ENCODE measurements at places on chromosomes 16 and 17. TPM values are rescaled to one million over a fixed set of nuclear protein-coding genes. Genes with fewer than 3 reads are reported as not detected.

KRT23 gene
- not detected for total RNA-seq

CES3 gene
- total RNA-seq, result 0.16 TPM

NDE1 gene
- 128 TPM for total RNA-seq

CLN3 gene
- 79.6 TPM for total RNA-seq

CD7 gene
- 66.9 TPM for total RNA-seq

PROCA1 gene
- total RNA-seq, result 17.3 TPM

GNGT2 gene
- 4.7 TPM for total RNA-seq

CACNG3 gene
- total RNA-seq, result not detected

NME3 gene
- total RNA-seq, result 70.6 TPM

SLC16A13 gene
- total RNA-seq, result 14.7 TPM

PRSS33 gene
- total RNA-seq, result not detected

SPN gene
- 91.8 TPM for total RNA-seq

All from naive thymus-derived CD8-positive, alpha-beta T cell (primary cell).